Activated T-helper 17 cell treated with anti-CD3 and anti-CD28 coated beads, Interleukin-2, amount 50 U/mL, for 72 hours (primary cell): ENCODE measurements at places on chromosomes 7 and 10. TPM values are rescaled to one million over a fixed set of nuclear protein-coding genes. Genes with fewer than 3 reads are reported as not detected.

MMRN2 gene
- not detected for total RNA-seq

TEX36 gene
- total RNA-seq: not detected

GPR158 gene
- not detected for total RNA-seq

CRHR2 gene
- not detected for total RNA-seq

CYP2E1 gene
- total RNA-seq: 1.4 TPM

OR2A1 gene
- not detected for total RNA-seq

ZNF365 gene
- 0.15 TPM for total RNA-seq

SLC18A3 gene
- not detected for total RNA-seq

ZNF277 gene
- 11.6 TPM for total RNA-seq

UNC5B gene
- not detected for total RNA-seq

NRCAM gene
- not detected for total RNA-seq

SCART1 gene
- 17.3 TPM for total RNA-seq

WNT16 gene
- total RNA-seq: not detected

TMEM196 gene
- total RNA-seq: not detected

DENND2A gene
- not detected for total RNA-seq

NKX1-2 gene
- total RNA-seq: not detected

FAM13C gene
- total RNA-seq: not detected

DMBT1 gene
- not detected for total RNA-seq

IL2RA gene
- total RNA-seq: 1,342 TPM

CLRN3 gene
- not detected for total RNA-seq

NODAL gene
- not detected for total RNA-seq

NPC1L1 gene
- total RNA-seq: not detected

ARMS2 gene
- not detected for total RNA-seq

FBXL13 gene
- 0.45 TPM for total RNA-seq

ERVW-1 gene
- total RNA-seq: not detected

MORN4 gene
- 0.79 TPM for total RNA-seq

RET gene
- 0.24 TPM for total RNA-seq

CALHM3 gene
- total RNA-seq: not detected

HYAL4 gene
- not detected for total RNA-seq

GNAI1 gene
- not detected for total RNA-seq

LBX1 gene
- not detected for total RNA-seq

PRR15 gene
- not detected for total RNA-seq

GLI3 gene
- total RNA-seq: 0.17 TPM

ASZ1 gene
- total RNA-seq: not detected

ANKRD22 gene
- total RNA-seq: 0.21 TPM

AKR1C4 gene
- not detected for total RNA-seq

APBB1IP gene
- 46.5 TPM for total RNA-seq

OPN1SW gene
- not detected for total RNA-seq

TFEC gene
- 0.05 TPM for total RNA-seq

HKDC1 gene
- 0.19 TPM for total RNA-seq

COL1A2 gene
- not detected for total RNA-seq

ABCA13 gene
- not detected for total RNA-seq
